ENCODE measurements at places on chromosomes 7 and 10.

DNA sequence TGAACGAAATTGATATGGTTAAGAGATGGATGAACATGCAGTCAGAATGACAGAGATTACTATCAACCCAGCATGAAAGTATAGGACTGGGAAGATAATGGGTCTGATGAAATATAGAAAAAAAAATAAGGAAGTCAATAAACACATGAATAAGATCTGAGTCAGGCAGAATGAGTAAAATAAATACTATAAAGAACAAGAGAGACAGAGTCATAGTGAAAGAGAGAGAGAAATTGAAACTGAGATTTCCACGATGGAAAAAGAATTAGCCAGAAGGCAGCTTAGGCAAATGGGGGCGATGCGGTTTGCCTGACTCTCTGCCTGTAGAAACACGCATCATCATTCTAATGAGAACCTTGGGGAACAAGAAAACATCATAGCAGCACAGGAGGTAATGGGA, 26.6 kb downstream of the SEMA3D start:
- peak; percentile 37 for DNase-seq

DNA sequence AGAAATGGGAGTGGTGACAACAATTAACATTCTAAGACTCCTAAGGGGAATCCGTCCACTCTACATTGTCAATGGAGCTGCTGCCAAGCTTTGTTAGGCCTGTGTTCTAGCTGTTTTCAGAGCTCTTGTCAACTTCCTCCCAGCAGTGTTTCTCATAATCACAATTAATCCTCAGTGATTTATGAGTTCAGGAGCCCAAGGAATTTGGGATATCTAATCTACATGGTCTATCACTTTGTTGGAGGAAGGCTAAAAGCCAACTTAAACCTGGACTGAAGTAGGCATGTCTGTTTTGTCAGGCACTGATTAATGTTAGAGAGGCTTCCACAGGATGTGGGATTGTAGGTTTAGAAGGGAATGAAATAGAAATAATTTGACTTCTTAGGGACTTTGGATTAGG, 10.2 kb upstream of the OR2F2 start:
- no peak for DNase-seq

- DNase-seq = no peak
Measured at GRCh38 chr10:31135171-31135570, 103.5 kb upstream of the ZNF438 start.

DNA sequence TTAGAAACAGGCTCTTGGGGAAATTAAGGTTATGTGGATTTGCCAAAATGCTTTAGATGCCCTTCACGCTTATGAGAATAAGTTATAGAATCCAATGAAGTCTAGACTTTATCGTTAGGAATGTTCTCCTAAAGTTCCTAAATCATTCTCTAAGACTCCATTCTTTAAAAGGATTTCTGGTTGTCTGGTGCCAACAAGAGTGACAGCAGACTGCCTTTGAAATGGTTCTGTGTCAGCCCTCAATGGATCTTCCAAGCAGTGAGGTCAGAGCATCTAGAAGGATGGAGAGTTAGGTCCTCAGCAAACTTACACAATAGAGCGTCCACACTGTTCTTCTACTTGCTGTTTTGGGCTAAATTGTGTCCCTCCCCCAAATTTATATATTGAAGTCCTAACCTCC, 473.3 kb downstream of the GATA3 start:
- DNase-seq = no peak

DNA sequence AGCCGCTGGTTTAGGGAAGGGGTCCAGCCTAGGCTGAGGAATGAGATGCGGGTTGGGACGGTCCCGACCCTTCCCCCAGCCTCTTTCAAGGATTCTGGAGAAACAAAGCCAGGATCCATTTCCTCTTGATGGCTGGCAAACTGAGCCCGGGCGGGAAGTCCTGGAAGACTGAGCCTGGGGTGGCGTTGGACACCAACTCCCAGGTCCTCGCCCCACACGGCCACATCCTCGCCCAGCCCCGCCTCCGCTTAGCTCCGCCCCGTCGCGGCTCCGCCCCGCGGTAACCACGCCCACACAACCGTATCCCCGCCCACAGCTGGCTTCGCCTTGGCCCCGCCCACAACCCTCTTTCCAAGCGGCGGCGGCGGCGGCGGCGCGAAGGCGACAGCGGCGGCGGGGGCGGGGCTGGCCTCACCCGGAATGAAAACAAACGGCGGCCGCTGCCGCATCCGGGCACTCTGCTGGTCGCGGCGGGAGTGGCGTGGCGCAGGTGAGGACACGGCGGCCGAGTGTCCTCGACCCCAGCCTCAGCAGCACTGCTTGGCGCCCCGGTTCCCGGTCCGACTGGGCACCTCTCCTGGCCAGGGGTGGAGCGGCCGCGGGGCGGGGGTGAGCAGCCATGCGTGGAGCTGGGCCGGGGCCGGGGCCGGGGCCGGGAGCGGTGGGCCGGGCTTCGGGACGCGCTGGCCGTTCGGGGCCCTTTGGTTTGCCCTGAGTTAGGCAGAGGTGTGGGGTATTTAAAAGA, at the start of gene NUB1:
NUB1 (plus strand) TSS at position 456 of the 745 bp plus-strand sequence. CDS start 3,538 bp downstream, outside the sequence.
- DNase-seq = peak; percentile 87

GRCh38 chr7:151575410-151575809, 55.7 kb upstream of the RHEB start:
- DNase-seq = no peak

- DNase-seq = peak; percentile 3
Measured at GRCh38 chr10:70931168-70931815, 42.9 kb upstream of the PCBD1 start.
